ENCODE measurements at places on chromosomes 13 and 19.

DNA sequence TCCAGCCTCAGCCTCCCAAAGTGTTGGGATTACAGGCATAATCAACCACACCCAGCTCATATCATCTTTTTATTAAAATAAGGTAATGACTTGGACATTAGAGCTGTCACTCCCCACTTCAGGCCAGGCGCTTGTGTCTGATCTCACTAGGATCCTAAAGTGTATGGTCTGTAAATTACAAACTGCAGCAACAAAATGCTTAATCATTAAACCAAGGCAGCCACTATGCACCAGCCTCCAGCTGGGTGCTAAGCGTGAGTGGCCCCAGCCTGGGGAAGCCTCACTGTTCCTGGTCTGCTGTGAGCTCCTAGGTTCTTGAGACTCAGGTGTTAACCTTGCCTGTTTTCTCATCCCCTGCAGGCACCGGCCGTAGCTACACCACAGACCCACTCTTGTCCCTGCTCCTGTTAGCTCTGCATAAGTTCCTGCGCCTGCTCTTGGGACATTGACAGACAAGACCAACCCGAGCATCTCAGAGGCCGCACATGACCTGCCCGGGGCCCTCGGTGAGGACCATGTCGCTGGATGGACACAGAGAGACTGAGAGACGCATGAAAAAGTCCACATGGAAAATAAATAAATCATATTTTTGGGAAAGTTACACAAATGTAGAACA, 37.8 kb downstream of the VSTM2B start:
- no peak for DNase-seq

GRCh38 chr19:7995810-7996158, 9.7 kb downstream of the ELAVL1 start:
- no peak for DNase-seq

GRCh38 chr13:39895254-39895653, 239.8 kb downstream of the COG6 start:
- no peak for DNase-seq

- DNase-seq: peak; percentile 55
Measured at GRCh38 chr19:34220472-34221063, 33.8 kb upstream of the GARRE1 start.

DNA sequence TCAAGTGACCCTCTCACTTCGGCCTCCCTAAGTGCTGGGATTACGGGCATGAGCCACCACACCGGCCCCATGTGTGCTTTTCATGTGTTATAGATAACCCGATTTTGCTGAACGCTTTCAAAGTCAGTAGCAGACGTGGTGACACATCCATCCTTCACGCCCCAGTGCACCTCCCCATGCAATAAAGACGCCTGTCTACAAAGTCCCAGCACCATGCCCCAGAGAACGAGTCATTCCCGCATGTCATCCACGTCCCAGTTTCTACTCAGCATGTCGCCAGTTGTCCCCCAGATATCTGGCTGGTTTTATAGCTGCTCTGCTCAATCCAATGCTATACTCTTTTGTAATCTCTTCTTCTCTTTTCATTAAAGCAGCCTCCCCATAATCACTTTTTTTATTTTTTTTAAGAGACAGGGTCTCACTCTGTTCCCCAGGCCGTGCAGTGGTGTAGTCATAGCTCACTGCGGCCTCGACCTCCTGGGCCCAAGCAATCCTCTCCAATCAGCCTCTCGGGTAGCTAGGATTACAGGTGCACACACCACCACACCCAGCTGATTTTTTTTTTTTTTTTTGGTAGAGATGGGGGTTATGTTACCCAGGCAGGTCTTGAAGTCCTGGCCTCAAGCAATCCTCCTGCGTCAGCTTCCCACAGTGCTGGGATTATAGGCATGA, 42.5 kb downstream of the DNM2 start:
- no peak for DNase-seq
